NCI-H2171 treated with DMSO at 0.1 percent for 48 hours (cell line): ENCODE measurements at places on chromosomes 2 and 18.

DNA sequence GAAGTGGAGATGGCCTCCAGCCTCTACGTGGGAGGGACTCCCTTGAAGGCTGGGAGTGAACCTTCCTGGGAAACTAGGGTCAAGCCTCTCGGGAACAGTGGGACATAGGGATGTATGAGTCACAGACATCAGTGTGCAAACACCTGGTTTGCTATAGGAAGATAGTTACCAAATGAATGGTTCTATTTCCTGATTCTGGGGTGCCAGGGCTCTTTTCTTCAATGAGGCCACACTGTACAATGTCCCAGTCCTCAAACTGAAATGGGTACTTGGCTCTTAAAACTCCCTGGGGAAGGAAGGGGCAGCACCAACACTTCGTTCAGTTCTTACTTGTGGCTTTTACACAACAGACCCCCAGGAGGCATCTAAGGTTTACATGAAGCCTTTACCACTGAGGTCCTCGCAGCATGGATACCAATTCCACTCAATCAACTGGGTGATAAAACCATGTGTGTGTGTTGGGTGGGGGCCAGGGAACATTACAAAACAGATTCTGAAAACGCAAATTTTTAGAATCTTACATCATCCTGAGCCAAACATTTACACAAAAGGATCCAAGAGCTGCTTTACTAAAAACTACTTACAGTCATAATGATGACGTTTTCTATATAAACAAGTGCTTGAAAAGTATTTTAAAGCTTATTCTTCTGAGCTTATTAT lies 10.4 kb downstream of the ERFE start:
- DNase-seq, result no peak

DNA sequence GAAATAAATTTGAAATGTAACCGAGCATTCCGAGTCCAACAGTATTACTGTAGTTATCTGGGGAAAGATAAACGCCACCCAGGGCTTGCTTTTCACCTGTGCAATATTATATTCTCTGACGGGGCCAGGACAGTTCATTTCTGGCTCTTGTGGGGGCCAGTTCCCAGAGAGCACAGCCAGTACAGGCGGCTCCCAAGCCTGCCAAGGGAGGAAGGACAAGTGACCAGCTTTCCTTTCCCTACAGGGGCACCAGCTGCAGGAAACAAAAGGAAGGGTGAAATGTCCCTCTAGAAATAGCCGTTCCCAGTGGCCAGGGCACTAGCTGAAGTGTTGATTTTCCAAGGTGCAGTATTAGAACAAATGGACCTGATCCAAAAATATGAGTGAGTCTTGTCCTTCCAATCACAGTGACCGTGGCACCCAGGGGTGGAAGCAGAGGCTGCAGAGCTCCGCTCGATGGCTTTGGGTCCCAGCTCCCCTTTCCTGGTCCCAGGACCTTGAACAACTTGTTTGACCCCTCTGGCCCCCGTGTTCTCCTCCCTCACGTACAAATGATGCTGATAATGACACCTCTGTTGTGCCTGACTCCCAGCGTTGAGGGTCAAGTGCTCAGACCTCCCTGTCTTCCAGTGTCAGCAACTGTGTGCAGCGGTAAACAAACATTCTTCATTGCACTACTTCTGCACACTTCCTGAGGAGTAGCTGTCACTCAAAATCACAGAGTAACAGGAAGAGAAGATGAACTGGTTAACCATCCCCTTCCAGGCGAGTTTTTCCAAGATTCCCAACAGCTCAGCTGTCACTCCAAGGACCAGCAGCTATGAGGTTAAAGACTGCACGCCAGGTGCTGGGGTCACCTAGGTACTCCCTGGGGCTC lies 40.9 kb downstream of the GYPC start:
- DNase-seq, result no peak

DNA sequence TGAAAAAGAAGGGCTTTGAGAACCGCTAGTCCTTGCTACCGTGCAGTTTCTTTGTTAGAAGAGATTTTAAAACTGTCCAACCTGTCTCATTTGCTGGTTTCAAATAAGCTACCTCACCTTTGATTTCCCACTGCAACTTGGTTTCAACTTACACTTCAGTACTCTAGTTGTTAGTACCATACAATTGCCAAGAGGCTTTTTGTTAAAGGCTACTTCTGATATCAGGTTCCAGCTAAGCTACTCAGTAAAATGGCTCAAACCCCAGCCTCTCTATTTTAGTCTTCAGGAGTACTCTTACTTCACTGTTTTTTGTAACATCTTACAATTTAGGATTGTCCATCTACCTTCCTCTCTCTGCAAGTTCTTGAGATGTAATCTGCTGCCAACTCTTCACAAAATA lies 91.6 kb downstream of the INO80D start:
- peak; percentile 37 for DNase-seq

DNA sequence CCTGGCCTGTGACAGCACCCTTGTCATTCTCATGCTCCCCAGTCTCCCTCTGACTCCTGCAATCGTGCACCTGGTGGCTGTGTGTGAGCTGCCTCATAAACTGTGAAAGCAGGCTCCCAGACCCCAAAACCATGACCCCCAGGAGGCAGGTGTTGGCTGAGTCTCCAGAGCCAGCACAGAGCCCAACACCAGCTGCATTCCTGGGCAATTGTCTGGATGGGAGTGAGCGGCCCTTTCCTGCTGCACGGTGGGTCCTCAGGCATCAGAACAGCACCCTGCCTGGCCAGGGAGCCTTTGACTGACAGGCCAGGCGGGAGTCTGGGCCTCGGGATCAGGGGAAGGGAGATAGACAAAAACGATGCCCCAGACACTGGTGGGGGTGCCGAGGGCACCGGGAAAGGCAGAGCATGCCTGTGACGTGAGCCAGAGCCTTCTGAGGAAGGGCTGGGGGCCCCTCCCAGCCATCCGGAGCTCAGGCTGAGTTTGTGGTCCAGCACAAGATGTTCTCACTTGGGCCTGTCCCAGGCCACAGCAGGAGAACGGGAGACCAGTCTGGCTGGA lies 135.1 kb upstream of the GPC1 start:
- DNase-seq, result no peak

DNA sequence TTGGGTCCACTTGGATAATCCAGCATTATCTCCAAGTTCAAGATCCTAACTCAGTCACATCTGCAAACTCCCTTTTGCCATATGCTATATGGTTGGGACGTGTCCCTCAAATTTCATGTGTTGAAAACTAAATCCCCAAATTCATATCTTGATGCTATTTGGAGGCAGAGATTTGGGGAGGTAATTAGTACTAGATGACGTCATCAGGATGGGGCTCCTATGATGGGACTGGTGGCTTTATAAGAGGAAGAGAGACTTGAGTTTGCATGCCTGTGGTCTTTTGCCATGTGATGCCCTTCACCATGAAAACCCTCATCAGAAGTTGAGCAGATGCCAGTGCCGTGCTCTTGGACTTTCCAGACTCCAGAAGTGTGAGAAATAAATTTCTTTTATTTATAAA lies 16.8 kb upstream of the SMAD4 start:
- no peak for DNase-seq

DNA sequence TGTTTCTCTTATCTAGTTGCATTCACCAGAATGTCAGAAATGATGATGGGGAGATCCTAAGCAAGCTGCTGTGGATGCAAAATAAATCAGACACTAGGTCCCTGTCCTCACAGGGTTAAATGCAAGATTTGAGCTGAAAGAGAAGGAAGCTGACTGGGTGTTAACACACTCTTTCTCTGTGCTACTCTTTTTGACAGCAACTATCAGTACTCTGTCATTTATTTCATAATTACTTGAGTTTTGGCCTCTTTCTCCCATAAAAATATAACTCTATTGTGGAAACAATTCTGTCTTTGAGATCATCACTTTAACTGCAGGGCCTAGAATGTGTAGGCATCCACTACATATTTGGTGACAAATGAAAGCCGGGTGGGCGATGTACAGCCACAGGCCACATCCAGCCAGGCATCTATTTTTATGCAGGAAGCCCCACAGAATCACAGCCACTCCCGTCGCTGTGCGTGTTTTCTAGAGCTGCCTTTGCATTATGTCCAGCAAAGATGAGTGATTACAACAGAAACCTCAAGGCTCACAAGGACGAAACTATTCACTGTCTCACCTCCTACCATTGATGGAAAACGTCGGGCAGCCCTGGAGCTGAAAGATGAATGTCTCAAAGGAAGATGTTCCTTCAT lies 849.0 kb downstream of the RNF144A start:
- no peak for DNase-seq

- no peak for DNase-seq
These were observed 112.6 kb downstream of the HDAC4 start for GRCh38 chr2:239288237-239288636.

- no peak for DNase-seq
These were observed 152.3 kb downstream of the PRPF40A start for GRCh38 chr2:152564754-152565551.

- DNase-seq, result no peak
These were observed 116.6 kb upstream of the PELI1 start for GRCh38 chr2:64260817-64261216.
